A549 treated with RU486 at 1 μM for 4 hours (cell line): ENCODE measurements at places on chromosomes 1 and 21. TPM values are rescaled to one million over a fixed set of nuclear protein-coding genes. Genes with fewer than 3 reads are reported as not detected.

The FABP3 gene
- not detected in 5 replicates for total RNA-seq

The HOOK1 gene
- total RNA-seq, result 0.17 to 0.94 TPM (median 0.21 TPM) in 5 replicates

The BMP8B gene
- 3.1 to 4.8 TPM (median 4.3 TPM) in 5 replicates for total RNA-seq

The RPE65 gene
- not detected in 5 replicates for total RNA-seq

The FTCD gene
- total RNA-seq, result not detected in 5 replicates

The NIBAN1 gene
- total RNA-seq, result 0.87 to 1.2 TPM (median 0.92 TPM) in 5 replicates

The HIVEP3 gene
- total RNA-seq, result 2.1 to 3.2 TPM (median 2.8 TPM) in 5 replicates

The SLAMF7 gene
- total RNA-seq, result 1.6 to 2.6 TPM (median 1.8 TPM) in 5 replicates

The KRTAP12-1 gene
- total RNA-seq, result not detected in 5 replicates

The POFUT2 gene
- 18.0 to 24.3 TPM (median 21.0 TPM) in 5 replicates for total RNA-seq

The COL6A1 gene
- 16.5 to 23.6 TPM (median 18.8 TPM) in 5 replicates for total RNA-seq

The EVA1B gene
- 8.4 to 21.8 TPM (median 20.0 TPM) in 5 replicates for total RNA-seq

The MAP3K21 gene
- total RNA-seq, result 6.0 to 12.9 TPM (median 12.1 TPM) in 5 replicates

The SH2D1B gene
- 0.05 to 0.37 TPM (median 0.12 TPM) in 4 of 5 replicates, not detected in the other for total RNA-seq

The PDPN gene
- not detected in 5 replicates for total RNA-seq

The RPS6KA1 gene
- total RNA-seq, result 14.2 to 17.6 TPM (median 16.4 TPM) in 5 replicates

The LCA5L gene
- total RNA-seq, result 0.97 to 2.4 TPM (median 1.8 TPM) in 5 replicates

The S100A13 gene
- 153 to 185 TPM (median 171 TPM) in 5 replicates for total RNA-seq

The SLC16A4 gene
- total RNA-seq, result 23.6 to 41.3 TPM (median 38.5 TPM) in 5 replicates

The MT1HL1 gene
- total RNA-seq, result not detected in 5 replicates

The SHC1 gene
- total RNA-seq, result 128 to 150 TPM (median 144 TPM) in 5 replicates

The ATP6V1G3 gene
- total RNA-seq, result not detected in 5 replicates

The CFAP141 gene
- 0.61 TPM in 1 of 5 replicates, not detected in the others for total RNA-seq

The SNX7 gene
- 22.0 to 41.6 TPM (median 23.5 TPM) in 5 replicates for total RNA-seq

The FCRL2 gene
- not detected in 5 replicates for total RNA-seq

The MCOLN2 gene
- total RNA-seq, result 0.73 to 2.8 TPM (median 2.3 TPM) in 5 replicates
